ENCODE measurements at places on chromosomes 1 and 21.

DNA sequence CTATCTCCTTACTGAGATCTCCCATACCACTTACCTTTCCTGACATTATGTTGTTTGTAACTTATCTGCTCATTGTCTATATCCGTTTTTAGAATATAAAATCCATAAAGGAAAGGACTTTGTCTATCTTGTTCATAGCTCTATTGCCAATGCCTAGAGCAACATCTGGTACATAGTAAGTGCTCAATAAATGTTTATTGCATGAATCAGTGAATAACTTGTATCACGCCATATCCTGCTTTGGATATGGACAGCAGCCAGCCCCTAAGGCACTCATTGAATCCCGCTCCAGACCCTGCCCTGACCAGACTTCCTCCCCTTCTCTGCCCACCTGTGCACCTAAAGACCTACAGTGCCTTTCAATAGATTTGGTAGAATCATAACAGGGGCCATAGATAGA lies 298.1 kb upstream of the PLXNA2 start:
- no peak for DNase-seq

DNA sequence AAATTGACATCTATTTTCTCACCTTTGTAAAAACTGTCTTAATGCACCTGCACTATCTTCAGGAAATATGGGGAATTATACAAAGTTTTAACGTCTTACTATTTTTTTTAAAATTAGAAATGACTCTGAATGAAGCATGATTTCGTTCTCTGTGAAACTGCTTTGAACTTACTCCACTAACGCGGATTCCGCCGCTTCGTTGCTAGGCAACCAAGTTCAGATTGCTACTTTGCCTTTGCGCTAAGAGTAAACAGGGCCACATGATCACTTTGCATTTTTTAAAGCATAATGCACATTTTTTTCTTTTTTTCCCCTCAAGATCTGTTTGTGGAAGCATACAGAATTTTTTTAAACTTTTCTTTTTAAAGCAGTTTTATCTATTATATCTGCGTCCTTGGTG lies 690.5 kb downstream of the BRINP3 start:
- peak; percentile 94 for DNase-seq

DNA sequence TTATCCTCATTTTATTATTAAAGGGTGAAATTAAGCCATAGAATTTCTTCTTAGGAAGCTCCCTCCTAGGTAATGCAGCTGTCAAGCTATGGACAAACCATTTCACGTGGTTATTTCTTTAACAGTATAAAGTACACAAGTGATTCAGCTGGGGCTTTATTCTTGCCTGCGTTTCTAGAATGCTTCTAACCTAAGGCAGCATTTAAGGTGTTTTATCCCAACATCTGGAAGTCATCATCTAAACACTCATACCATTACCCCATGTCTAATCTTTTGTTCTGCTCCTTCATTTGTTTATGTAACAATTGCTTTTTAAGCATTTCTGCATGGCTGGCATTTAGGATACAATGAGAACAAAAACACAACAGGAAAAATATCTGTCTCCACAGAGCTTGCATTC lies 829.2 kb upstream of the ADAMTS5 start:
- no peak for DNase-seq

- DNase-seq: peak; percentile 12
Measured at GRCh38 chr1:106677721-106678120, 378.8 kb upstream of the PRMT6 start.

GRCh38 chr1:65083263-65083896 lies 64.6 kb upstream of the AK4 start:
- no peak for DNase-seq

GRCh38 chr1:214573386-214574318 lies 22.2 kb upstream of the PTPN14 start:
- no peak for DNase-seq

DNA sequence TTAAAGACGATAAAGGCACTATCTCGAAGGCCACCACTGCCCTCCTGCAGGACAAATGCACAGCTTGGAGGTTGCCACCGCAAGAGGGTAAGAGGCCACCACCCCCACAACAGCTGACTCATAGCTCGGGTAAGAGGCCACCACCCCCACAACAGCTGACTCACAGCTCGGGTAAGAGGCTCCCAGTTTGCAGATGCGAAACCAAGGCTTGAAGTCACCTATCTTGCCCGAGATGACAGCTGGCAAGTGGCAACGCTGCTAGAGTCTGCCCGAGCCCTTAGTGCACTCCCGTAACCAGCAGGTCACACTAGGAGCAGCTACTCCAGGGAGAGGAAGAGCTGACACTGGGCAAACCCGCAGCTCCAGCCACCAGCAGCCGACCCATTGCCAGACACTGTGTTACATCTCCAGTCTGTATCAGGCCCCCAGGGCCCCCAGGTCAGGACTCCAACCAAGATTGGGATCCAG lies 17.1 kb upstream of the SPSB1 start:
- DNase-seq: no peak

GRCh38 chr1:202662081-202662480 lies 48.2 kb downstream of the SYT2 start:
- DNase-seq: peak; percentile 53

DNA sequence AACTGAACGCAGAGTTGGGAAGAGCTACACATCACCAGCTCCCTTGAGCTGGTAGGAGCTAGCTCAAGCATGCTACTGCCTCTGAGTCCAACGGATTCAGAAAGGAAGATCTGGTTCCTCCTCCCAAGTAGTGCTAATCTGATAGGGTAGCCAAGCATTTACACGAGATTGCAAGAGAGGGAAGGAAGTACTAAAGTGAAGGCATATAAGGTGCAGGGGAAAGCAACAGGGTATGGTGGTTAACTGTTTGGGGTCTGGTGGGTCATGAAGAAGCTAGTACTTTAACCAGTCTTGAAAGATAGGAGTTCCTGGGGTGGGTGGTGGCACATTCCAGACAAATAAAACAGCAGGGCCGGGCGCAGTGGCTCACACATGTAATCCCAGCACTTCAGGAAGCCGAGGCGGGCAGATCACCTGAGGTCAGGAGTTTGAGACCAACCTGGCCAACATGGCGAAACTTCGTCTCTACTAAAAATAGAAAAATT lies 20.2 kb upstream of the ZNF436 start:
- no peak for DNase-seq

GRCh38 chr1:232476538-232476950 lies 153.4 kb downstream of the SIPA1L2 start:
- no peak for DNase-seq

- DNase-seq: no peak
Measured at GRCh38 chr21:38664841-38665240, 140.9 kb upstream of the ETS2 start.

DNA sequence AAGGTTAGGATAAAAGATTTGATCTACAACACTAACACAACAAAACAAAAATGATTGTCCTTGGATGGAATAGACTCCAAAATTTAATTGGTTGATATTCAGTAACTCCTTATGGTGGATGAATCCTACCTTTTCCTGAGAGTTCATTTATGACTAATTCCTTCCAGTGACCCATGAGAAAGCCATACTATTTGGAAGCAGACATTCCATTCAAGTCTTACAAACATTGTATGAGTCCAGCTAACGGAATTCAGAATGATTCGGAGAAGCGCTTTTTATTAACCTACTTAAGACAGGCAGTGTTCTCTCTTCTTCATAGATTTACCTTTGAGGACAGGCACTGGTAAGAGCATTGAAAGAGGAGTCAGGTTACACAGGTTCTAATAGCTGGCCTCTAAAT lies 155.6 kb upstream of the ZNF648 start:
- no peak for DNase-seq

DNA sequence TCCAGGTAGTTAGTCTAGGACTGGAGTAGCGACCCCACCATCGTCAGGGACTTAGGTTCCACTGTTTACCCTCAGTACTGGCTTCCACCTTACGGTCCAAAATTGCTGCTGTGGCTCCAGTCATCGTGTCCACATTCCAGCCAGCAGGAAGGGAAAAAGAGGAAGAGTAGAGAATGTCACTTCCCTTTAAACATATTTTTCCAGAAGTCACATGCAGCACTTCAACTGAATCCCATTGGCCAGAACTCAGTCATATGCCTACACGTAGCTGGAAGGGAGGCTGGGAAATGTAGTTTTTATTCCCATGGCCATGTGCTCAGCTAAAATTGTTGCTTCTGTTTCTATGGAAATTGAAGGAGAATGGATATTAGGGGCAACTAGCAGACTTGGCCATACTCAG lies 84.1 kb upstream of the SELENON start:
- DNase-seq: no peak

- peak; percentile 40 for DNase-seq
Measured at GRCh38 chr1:37308031-37308960, 166.1 kb upstream of the ZC3H12A start.
